ENCODE measurements at places on chromosomes 2 and 18. TPM values are rescaled to one million over a fixed set of nuclear protein-coding genes. Genes with fewer than 3 reads are reported as not detected.

DNA sequence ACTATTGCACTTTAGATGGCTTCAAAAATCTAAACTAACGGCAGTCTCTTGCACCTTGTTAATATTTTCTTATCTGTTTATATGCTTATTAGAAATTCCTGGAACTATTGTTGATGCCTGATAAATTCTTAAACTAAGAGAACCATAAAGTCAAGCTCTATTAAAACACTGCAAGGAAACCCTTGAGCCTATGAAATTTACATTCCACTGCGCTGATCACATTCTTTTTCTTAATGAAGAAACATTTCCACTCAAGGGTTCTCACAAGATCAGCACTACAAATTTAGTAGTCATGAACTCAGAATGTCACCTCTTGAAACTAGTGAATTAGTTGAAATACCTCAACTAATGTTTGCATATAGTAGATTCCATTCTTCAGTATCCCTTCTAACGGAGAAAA, 331.8 kb upstream of the SLC8A1 start:
- no peak for ATAC-seq

DNA sequence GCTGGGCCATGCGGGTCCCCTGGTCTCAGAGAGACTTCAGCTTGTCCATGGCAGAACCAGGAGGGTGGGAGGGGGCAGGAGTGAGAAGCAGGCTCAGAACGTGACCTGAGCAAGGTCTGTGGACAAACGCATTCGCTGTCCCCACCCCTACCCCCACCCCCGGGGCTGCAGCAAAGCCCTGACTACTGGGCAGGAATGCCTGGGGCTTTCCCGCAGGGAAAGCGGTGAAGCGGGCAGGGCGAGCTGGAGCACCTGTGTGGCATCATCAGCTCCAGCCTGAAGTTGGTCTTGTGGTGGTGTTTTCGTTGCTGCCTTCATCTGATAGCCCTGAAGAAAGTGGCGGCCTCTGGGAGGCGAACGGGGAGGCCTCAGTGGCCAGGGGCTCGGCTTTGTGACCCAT, 26.1 kb upstream of the ALKAL2 start:
- ATAC-seq, result no peak

- no peak for ATAC-seq
Observed at GRCh38 chr2:54330926-54331835, 75.2 kb upstream of the TSPYL6 start.

- no peak for ATAC-seq
Observed at GRCh38 chr2:4908461-4908860, 783.7 kb upstream of the SOX11 start.

- no peak for ATAC-seq
Observed at GRCh38 chr2:186032102-186032738, 293.6 kb downstream of the FSIP2 start.

- no peak for ATAC-seq
Observed at GRCh38 chr2:71962911-71963694, 184.6 kb downstream of the CYP26B1 start.

- ATAC-seq, result no peak
Observed at GRCh38 chr2:111046670-111047069, 74.0 kb upstream of the BCL2L11 start.

- no peak for ATAC-seq
Observed at GRCh38 chr2:169649278-169649677, 44.9 kb downstream of the CFAP210 start.

GRCh38 chr2:226883296-226883795, 47.5 kb downstream of the RHBDD1 start:
- ATAC-seq, result no peak

- no peak for ATAC-seq
Observed at GRCh38 chr2:128492966-128493811, 174.5 kb upstream of the HS6ST1 start.

DNA sequence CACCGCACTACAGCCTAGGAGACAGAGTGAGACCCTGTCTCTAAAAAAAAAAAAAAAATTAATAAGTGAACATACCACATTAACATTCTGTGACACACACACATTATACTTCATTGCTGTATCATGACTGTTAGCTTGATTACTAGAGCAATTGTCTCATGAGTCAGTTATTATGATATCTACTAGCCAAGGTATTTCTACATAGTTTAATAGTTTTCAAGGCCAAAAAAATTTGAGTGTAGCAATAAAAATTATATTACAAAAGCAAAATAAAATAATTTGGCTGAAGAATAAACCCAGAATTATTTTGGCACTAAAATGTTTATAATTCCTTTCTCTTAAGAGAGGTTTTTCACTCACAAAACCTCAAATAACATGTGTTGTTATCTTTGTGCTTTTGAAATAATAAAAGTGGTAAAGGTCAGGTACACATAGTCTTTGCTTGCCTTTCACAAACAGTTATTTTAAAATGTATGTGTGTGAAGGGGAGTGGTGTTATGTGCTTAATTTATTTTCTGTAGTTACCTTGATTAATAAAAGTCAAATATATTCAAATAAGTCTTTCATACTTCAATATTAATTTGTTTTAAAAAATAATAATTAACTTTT, 136.9 kb upstream of the SPOPL start:
- ATAC-seq, result no peak

GRCh38 chr2:196750977-196751631, 48.4 kb downstream of the GTF3C3 start:
- peak; percentile 83 for ATAC-seq

- ATAC-seq, result no peak
Observed at GRCh38 chr18:58152891-58153290, 108.9 kb downstream of the NEDD4L start.

DNA sequence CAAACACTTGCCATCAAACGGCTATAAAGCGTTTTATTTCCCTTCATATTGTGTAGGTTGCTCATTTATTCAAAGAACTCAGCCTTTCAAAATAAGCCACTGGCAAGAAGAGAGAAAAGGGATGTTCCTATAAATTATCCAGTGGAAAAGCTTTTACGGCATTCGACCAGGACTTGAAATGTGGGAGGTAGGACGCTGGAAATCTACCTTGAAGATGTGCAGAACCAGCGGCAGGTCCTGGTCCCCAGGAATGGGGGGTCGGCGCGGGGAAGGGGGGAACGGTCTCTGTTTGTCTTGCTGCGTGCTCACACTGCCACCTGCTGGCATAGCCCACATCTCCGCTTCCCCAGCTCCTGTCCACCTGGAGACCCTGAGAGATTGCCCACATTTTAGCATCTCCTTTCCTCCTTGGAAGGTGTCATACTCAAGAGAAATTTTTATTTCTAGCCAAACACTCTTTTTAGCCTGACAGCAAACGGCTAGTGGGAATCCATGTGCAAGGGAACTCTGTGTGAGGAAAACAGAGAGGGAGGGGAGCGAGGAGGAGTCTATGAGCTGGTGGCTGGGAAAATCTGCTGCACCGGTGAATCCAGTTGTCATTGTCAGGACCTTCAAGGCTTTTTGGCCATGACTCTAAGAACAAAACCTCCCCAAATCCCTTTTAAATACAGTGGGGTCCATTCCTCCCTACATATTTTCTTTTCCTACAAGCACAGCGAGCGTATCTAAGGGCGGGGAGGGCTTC, 349.0 kb upstream of the PKDCC start:
- no peak for ATAC-seq

DNA sequence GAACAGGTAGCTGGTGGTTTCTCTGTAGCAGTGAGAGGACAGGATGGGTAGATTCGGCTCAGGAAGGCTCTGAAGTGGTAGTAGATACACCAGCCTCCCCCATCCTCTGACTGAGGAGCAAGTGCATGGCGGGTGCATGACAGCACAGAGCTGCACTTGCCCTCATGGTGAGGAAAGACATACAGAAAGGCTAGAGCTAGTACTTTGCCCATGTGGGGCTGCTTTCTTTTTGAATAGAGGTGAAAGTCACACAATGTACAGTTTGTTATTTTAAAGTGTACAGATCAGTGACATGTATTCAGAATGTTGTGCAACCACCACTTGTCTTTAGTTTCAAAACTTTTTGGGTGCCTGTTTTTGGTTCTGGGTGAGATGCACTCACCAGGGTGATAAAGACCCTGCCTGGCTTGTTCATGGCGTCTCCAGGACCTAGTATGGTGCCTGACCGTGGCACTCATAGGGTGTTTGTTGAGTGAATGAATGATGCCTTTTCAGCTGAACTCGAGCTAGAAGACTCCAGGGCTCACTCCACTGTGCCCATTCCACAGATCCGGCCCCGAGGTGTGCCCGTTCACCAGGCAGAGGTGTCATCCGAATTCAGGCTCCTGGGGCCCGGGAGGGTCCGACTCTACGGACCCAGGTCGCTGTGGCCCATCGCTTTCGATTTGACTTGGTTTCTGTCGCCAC, 421 bp upstream of the VAMP5 start:
- no peak for ATAC-seq

DNA sequence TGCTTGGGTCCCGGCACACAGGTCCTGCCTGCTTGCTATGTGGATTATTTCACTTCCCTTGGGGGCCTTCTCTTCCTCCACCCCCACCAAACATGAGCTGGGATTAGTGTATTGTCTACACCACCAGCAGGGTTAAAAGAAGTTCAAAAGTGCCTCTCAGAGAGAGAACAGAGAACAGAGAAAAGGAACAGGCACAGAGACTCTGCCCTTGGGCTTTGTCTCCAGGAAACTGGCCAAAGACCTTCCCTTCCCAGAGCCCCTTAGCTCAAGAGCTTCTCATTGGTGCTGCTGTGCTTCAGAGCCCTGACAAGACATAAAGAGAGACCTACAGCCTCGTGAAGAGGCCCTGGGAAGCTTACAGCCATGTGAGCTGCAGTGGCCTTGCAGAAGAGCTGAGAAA, 7.1 kb upstream of the FIGLA start:
- no peak for ATAC-seq

DNA sequence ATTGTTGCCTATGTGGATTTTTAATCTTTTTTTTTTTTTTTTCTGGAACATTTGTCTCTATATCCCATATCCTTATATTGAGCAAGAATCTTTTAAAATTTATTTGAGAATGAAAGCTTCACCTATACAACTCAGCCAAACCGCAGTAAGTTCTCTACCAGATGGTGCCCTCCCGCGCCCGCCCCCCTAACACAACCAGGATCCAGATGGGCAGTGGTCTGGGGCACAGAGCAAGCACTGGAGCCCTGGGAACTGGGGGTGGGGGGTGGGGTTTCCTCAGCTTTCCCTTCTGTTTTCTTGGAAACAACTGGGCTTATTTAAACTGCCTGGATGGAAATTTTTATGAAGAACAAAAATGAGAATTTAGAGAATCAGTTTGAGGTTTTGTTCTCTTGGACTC, 74.6 kb downstream of the ACAA2 start:
- ATAC-seq, result no peak

- ATAC-seq, result peak; percentile 99
Observed at GRCh38 chr18:24397694-24398368, at the start of gene OSBPL1A. Gene OSBPL1A, minus strand, starts transcription at chr18:24397824. Its CDS starts 20,291 bp downstream, at chr18:24377533.

- no peak for ATAC-seq
Observed at GRCh38 chr2:58865436-58865835, 624.3 kb upstream of the FANCL start.

DNA sequence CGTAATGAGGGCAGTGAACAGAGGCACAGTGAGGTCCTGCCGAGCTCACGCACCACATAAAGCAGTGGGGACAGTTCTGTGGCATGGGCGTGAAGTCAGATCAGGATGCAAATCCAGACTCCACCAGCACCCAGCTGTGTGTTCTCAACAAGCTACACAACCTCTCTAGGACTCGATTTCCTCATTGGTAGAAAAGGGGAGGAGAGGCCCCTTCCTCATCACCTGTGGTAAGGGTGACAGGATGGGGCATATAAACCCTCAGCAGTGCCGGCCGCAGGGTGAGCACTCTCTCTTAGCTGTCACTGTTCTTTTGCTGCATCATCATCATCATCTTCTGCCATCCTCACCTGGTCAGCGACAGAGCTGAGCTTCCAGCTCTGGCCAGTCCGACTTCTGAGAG, 54.8 kb downstream of the C2orf76 start:
- ATAC-seq, result no peak

DNA sequence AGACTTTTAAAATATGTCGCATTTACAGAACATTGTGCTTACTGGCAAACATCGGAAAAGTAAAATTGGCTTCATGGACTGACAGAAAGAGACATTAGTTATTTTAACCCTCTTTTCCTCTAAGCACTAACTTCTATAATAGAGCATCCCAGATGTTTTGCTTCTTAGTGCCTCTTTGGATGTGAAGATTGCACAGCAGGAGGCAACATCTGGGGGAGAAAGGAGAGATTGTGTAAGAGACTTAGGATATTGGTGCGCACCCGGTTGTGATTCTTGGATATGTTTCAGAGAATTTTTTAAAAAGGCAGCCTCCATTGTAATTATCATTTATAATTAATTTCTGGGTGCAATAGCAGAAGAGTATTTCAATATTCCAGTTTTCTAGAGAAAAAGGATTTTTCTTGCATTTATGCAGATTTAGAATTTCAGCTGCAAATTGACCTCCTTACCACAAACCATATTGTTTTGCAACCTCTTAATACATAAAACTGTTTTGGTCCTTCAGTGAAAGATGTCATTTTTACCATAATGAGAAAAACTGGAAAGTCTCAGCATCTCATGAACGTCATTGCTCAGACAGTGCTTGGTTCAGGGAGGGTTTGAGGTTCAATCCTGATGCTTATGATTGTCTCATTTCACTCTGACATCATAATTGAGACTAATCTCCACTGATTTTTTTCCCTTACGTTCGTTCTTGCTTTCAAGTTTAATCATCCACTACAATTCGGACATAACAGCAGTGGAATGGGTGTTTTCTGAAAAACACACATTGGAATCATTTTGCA, 404.3 kb downstream of the ZNF521 start:
- no peak for ATAC-seq

DNA sequence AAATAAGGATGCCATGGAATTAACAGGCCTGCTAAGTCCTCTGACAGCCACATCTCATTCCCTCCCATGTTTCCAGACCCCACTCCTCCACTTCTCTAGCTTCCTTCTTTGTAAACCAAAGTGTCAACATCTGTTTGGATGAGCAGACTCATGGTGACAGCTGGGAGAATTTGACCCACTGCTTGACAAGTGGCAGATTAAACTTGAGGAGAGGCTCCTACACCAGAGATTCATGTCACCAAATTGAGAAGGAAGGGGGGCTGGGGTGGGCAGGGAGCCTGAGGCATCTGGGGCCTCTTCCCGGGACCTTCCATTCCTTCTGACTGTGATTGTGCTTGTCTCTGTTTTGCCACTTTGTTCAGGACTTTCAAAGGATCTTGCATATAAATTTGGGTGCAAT, 41.0 kb upstream of the IGFBP5 start:
- no peak for ATAC-seq

GRCh38 chr18:3100498-3101132, 87.7 kb upstream of the LPIN2 start:
- no peak for ATAC-seq

GRCh38 chr2:113057117-113057516, 1.9 kb upstream of the IL36RN start:
- no peak for ATAC-seq

DYNAP gene
- total RNA-seq, result 26.2 TPM

ANKRD36C gene
- 9.6 TPM for total RNA-seq

EXOC6B gene
- 31.6 TPM for total RNA-seq

MAB21L4 gene
- total RNA-seq, result 148 TPM

LYPD6B gene
- total RNA-seq, result 3.2 TPM

KANSL1L gene
- total RNA-seq, result 6.4 TPM

TMEM214 gene
- total RNA-seq, result 29.7 TPM

CHRNA1 gene
- total RNA-seq, result not detected

GKN2 gene
- not detected for total RNA-seq

RAPH1 gene
- 27.7 TPM for total RNA-seq

BMP10 gene
- not detected for total RNA-seq

LYG2 gene
- not detected for total RNA-seq

Measured in esophagus mucosa (tissue), 1 donor.